ENCODE measurements at places on chromosomes 7 and 10.
A peak's percentile ranks its signal among the peaks of the same experiment; 100 is the strongest.

DNA sequence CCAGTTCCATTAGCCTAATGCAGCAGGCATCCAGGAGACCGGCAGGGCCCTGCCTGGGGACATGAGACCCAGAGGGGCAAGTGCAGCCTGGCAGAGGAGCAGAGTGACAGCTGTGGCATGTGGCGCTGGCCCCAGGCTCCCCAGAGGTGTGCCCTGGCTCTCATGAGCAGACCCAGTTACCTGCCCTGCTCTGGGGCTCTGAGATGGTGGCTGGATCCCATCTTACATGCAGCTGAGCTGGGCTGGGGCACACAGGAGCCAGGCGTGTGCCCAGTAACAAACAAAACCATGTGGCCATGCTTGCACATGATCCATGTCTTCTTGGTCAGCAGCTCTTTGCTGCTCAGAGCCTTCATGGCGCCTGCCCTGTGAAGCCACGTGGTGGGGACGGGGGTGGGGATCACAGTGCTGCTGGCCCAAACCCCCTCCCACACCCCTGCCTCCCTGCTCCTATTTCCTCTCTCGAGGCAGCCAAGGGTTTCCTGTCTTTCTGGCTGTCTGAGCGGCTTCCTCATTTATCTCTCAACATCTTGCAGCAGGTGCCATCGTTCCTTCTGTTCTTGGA lies 40.3 kb upstream of the GTF2I start:
- DNase-seq = no peak

DNA sequence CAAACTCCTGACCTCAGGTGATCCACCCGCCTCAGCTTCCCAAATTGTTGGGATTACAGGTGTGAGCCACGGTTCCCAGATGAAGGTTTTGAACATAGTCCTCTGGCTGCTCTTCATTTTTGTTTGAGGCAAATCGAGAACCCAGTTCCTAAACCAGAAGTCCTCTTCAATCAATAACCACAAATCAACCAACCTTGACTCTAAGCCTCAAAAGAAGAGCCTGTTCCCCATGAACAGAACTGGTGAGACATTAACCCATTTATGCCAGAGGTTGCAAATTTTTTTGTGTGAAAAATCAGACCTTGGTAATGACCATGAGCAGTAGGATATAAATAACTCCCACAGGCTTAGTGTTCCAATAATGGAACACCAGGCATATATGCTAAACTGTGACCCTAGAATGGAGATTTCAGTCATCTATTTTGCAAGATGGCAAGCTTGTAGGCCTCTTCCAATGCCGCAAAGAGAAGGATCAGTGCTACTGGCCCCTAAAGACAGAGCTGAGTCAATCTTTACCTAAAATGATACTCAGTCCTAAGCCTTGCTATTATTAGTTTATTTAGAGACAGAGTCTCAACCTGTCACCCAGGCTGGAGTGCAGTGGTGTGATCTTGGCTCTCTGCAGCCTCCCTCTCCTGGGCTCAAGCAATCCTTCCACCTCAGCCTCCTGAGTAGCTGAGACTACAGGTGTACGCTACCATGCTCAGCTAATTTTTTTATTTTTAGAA lies 15.9 kb downstream of the KPNA7 start:
- DNase-seq = no peak

DNA sequence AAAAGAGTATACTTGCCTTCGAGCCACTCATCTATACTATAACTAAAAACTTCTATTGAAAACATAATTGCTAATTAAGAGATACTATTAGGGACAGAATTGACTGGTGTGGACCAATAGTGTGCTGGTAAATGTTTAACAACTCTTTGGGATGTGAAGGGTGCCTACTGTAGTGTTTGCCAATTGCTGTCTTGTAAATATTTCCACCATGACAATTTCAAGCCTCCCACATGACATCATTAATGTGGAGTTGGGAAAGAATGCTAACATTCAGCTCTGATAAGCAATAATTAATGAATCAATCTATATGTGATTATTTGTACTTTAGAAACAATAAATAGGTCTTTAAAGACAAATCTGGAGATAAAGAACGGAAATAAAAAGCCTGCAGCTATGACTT lies 136.8 kb downstream of the DGKB start:
- no peak for DNase-seq

DNA sequence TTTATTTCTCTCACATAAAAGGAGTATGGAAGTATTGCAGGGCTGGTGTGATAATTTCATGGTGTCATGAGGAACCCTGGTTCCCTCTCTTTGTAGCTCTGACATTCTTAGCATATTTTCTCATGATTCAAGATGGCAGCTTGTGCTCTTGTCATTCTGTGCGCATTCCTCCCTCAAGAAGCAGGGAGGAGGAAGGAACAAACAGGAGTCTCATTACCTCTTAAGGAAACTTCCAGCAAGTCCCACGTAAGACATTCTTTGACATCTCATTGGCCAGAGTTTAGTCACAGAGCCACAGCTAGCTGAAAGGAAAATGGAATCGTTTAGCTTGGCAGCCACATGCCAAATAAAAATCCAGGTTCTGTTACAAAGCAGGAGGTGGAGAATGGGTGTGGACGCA lies 546.8 kb downstream of the LRMDA start:
- peak; percentile 18 for DNase-seq

DNA sequence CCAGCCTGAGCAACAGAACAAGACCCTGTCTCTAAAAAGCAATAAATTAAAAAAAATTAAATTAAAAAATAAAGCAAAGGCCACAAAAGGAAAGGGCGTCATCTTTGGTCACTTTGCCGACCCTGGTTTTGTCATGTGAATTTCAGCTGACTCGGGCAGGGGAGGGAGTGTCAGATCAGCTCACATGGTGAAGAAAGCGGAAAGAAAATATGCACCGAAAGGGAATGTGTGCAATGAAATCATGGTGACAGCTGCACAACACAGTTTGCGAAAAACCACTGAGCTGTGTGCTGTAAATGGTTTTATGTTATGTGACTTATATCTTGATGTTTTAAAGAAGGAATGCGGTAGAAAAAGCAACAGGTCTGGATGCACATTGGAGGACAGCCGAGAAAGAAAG lies 39.8 kb downstream of the RCC1L start:
- no peak for DNase-seq

Measured in brain microvascular endothelial cell (primary cell).